ENCODE measurements at places on chromosomes 3 and 15.
A peak's percentile ranks its signal among the peaks of the same experiment; 100 is the strongest.

DNA sequence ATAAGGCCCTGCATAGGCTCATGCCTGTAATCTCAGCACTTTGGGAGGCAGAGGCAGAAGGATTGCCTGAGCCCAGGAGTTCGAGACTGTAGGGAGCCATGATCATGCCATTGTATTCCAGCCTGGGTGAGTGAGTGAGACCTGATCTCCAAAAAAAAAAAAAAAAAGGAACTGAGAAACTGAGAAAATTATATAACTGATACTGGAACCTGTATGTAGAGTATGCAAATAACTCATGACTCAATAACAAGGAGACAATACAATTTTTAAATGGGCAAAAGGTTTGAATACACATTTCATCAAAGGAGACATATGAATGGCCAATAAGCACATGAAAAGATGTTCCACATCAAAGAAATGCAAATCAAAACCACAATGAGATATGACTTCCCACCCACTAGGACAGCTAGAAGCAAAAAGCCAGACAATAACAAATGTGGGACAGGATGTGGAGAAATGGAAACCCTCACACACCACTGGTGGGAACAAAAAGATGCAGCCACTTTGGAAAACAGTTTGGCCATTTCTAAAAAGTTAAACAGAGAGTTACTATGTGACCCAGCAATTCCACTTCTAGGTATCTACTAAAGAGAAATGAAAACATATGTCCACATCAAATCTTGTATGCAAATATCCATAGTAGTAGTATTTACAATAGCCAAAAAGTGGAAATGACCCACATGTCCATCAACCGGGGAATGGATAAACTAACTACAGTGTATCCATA lies 70.7 kb downstream of the IQSEC1 start:
- DNase-seq, result no peak

GRCh38 chr3:57816471-57817095 lies 60.5 kb downstream of the SLMAP start:
- DNase-seq, result no peak

- DNase-seq, result peak; percentile 18
Observed at GRCh38 chr3:48399387-48400172, 27.6 kb downstream of the FBXW12 start.

DNA sequence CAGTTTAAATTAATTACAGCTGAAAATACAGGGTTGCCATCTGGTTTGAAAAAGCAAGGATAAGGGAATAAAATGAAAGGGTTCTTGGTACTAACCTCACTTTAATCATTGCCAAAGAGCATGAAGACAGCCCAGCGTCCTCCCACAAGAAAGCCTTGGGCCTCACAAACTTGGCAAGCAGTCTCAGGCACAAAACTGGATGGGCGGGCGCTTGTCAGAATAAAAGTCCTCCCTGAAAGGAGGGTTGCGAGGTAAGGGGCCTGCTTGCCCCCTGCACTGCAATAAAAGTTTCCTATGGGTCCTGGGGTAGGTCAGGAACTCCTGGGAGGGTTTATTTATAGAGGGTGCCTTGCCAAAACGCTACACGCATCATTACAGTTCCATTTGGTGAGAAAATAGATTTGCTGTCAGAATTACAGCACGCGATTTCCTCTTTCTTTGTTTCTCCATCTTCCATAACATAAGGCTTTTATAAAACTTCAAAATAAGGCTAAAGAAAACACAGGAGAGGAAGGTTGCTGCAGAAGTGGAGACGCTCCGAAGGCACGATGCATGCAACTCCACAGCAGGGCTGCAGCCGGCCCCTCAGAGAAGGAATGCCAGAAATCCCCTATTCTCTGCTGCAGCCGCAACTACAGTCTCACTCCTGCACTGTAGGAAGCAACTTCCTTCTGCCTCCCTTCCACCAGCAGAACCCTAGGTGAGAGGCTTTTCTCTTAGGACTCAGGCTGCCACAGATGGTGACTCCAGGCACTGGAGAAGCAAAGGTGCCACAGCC lies 61.3 kb downstream of the VGLL4 start:
- no peak for DNase-seq

DNA sequence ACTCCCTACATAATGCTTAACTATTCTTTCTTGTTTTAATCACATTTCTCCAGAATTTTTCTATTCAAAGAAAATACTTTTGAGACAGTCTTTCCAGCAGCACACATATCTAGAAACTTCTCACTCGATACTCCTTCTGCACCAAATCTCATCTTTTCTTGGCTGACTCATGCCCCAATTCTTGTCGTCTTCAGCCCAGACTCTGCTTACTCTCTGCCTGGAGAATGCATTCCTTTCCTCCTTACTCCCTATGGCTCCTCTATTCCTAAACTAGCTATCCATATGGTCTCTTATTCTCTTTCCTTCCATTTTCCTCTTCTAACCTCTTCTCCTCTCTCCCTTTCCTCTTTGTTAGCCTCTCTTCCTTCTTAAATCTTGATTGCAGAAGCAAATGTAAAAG lies 158.7 kb downstream of the GBE1 start:
- no peak for DNase-seq

DNA sequence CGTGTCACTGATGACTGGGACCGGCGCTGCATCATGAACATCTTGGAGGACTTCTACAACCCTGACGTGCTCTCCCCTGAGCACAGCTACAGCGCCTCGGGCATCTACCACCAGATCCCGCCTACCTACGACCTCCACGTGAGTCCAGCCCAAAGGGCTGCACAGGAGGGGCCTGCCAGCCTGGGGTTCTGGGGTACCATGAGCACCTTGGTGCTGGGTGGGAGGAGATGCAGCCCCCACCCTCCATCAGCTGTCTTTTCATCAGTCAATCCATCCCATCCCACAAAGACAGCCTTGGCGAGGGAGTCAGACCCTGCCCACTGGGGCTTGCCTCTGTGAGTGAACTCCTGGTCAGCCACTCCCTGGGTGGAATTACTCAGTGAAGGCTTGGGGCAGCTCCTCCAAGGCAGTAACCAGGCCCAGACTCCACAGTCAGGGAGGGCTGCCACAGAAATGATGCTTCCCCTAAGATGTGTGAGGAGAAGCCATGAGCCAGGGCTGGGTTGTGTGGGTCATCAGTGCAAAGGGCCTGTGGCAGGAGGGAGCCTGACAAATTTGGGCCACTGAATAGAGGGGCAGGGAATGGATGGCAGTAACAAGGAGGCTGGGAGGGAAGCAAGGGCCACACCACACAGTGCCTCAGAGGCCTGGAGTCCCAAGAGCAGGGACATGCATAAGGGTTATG lies 47.9 kb downstream of the SEMA3G start:
- DNase-seq, result no peak

DNA sequence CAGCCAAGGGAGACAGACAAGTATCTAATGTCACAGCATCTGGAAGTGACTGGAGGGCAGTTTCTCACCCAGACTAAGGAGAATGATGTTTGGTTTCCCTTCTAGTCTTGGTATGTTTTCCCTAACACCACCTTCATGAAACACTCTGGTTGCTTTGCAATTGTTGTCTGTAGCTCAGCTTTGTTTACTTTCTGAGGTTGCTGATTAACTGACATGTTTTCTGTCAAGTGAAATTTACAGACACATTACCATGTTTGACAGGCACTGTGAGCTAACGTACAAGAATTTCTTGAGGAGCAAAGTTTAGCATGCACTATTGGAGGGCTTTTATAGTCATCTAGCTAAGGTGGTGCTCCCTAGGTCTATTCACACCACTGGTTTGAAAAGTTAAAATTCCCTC lies 131.6 kb upstream of the NECTIN3 start:
- DNase-seq, result no peak

GRCh38 chr15:82143390-82144385 lies 97.9 kb upstream of the MEX3B start:
- no peak for DNase-seq

- DNase-seq, result no peak
Observed at GRCh38 chr15:85280203-85280602, 100.2 kb upstream of the AKAP13 start.

GRCh38 chr15:78691851-78692421 lies 50.9 kb upstream of the CHRNB4 start:
- DNase-seq, result no peak

DNA sequence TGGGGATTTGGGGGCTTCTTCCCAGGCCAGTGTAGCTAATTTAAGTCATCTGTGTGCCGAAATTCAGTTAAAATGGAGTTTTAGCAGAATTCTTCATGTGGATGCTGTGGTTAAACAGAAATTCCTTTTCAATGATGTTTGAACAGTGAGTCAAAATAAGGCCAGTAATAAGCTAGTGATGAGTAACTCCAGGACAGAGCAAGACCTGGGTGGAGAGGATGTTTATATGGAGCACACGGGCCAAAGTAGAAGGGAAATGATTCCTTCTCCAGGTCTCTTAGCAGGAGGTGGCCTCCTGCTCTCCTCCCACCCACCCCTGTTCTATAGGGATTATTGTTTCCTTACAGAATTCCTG lies 31.9 kb upstream of the UACA start:
- DNase-seq, result peak; percentile 50

GRCh38 chr3:2880218-2880756 lies 229.9 kb downstream of the IL5RA start:
- no peak for DNase-seq

- DNase-seq, result no peak
Observed at GRCh38 chr15:68325726-68326125, 48.2 kb downstream of the FEM1B start.

- no peak for DNase-seq
Observed at GRCh38 chr3:116032176-116032575, 408.9 kb downstream of the GAP43 start.

GRCh38 chr15:92074101-92074500 lies 220.6 kb downstream of the SLCO3A1 start:
- no peak for DNase-seq

DNA sequence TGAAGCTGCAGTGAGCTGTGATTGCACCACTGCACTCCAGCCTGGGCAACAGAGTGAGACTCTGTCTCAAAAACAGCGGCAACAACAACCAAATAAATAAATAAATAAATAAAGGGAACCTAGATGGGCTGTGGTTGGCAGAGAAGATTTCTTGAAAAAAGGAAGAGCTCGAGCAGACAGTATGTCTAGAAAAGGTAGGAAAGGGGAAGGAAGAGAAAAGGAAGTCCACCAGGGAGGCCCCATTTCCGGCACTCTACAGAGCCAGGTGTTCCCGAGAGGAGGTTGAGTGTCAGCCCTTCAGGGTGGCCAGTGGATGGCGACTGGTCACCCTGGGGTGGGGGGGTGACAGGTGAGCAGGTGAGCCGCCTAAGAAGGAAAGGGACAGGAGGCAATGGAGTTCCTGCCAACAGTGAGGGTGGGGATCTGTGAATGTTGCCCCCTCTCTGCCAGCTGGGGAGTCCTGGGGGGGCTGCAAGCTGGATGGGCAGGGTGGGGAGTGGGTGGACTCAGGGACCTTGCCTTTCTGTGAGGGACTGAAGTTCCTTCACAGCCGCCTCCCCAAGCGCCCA lies 14.8 kb downstream of the PAQR5 start:
- no peak for DNase-seq

GRCh38 chr3:50554553-50554952 lies 13.0 kb downstream of the C3orf18 start:
- DNase-seq, result no peak

- no peak for DNase-seq
Observed at GRCh38 chr3:147390589-147391569, 15.5 kb downstream of the ZIC4 start.

DNA sequence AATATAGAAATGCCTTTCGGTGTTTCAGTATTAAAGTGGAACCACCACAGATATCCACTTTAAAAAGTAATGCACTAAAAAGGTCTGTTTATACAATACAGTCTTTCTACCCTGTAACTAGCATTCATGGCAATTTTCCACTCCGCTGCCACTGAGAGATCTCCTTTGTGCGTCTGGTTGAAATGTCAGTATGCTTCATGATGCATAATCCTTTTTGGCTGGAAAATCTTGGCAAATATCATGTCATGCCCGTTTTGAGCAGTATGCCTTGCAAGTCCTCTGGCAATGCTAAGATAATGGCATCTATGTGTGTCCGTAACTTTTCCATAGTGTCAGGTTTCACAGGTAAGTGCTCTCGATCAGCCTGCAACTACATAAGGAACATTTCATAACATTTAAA lies 30.8 kb upstream of the ARF4 start:
- DNase-seq, result no peak

GRCh38 chr15:22866079-22866478 lies 27.6 kb downstream of the NIPA2 start:
- DNase-seq, result no peak

- DNase-seq, result peak; percentile 93
Observed at GRCh38 chr3:42012935-42013690, 51.2 kb upstream of the ULK4 start.

GRCh38 chr3:107373896-107374295 lies 3.3 kb upstream of the CCDC54 start:
- no peak for DNase-seq

GRCh38 chr3:138296639-138297038 lies 33.0 kb downstream of the NME9 start:
- no peak for DNase-seq
